ENCODE measurements at places on chromosomes 16 and 17.

- no peak for DNase-seq
Observed at GRCh38 chr17:36686123-36686669, 84.8 kb downstream of the MRM1 start.

DNA sequence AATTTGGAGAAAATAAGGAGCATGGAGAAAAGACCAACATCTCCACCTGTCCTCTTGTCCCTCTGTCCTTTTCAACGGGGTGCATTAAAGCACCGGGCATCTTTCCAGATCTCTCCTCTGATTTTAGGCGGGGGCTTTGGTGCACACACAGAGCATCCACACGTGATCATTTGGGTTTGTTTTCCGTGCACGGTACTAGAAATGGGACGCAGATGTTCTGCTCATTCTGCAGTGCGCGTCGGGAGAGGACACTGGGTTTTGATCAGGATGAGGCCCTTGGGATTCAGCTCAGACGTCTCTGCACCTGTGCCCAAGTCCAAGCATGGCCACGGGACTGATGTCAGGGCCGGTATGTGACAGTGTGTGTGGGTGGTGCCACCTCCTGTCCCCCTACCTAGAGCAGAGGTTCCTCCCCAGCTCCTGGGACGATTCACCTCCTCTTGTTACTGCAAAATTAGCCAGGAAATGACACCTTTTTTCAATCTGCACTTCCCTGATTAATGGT is 31.9 kb downstream of the PDIA2 start:
- DNase-seq, result no peak

- DNase-seq, result no peak
Observed at GRCh38 chr16:802914-803753, 2.6 kb upstream of the GNG13 start.

GRCh38 chr16:6247150-6247549 is 1085.5 kb upstream of the RBFOX1 start:
- DNase-seq, result no peak

GRCh38 chr17:28335959-28336871 is 654 bp downstream of the TNFAIP1 start:
- no peak for DNase-seq

DNA sequence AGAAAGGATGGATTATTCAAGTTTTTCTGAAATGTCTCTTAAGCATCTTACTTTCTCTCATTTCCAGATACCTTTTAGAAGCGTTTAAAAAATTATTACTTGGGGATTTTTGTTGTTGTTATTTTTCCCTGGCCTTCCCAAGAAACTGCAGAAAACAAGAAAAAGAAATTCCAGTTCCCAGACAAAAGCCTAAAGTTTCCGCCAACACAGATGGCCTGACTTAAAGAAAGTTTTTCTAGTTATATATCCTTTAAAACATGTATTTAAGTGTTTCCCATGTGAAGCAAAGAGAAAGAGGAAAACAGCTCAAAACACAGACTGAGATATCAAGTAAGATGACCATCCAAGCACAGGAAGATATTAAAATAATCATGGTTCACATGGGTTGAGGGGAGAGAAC is 401.7 kb upstream of the MAF start:
- DNase-seq, result no peak

DNA sequence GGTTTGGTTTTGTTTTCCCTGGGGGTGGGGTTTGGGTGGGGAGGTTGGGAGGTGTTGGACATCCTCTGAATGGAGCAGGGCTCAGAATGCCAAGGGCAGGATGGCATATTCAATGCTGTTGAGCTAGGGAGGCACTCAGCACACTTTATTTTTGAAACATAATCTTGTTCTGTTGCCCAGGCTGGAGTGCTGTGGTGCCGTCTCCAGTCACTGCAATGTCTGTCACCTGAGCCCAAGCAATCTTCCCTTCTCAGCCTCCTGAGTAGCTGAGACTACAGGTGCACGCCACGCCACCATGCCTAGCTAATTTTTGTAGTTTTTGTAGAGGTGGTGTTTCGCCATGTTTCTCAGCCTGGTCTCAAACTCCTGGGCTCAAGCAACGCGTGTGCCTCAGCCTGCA is 186.1 kb downstream of the RPTOR start:
- no peak for DNase-seq

DNA sequence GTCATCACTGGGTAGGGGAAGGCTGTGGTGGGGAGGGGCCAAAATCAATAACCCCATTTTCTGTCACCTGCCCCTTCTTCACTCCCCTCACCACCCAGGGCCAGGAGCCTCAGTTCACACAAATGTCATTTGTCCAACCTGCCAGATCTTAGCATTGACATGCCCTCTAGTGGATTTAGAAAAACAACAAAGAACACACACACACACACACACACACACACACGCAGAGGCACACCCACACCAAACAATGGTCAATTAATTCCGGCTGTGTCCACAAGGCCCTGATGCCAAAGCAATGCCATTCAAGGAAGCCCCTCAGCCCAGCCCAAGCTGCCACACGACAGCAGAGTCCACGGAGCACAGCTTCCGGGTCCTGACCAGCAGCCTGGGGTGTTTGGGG is 68.4 kb downstream of the NOG start:
- no peak for DNase-seq

DNA sequence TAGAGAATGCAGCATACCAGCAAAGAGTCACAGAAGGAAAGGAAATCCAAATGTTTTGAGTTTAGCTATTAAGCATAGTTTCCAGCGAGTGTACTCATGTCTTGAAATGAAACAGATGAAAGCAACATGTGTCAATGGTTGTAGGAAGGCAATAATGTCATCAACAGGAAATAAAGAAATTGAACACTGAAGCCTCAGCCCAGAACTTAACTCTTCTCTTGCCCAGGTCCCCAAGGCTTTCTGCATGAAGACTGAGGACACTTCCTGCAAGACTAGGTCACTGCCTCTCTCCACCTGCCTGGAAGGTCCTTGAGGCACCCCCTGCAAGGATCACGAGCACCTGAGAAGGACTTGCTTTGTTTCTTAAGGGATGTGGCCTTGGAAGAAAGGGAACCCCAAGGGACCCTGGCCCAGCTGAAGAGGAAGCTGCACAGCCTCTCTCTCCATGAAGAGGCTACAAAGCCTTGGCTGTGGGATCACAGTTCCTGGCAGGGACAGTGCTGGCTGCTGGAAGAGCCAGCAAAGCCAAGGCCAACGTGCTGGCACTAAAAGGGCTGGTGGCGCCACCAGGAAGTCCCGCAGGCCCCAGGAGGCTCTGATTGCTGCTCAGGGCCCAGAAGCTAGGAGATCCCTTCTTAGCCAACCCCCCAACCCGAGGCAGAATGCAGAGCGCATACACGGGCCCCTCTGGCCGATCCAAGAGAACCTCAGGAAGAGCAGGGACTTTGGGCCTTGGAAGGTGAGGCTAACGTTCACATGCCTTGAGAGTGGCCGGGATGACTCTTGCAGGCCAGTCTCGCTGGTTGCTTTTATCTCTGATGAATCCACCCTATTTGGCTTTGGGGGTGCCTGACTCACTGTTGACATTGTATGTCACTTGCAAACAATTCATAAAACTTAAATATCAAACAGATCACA is 23.4 kb upstream of the AXIN2 start:
- no peak for DNase-seq

DNA sequence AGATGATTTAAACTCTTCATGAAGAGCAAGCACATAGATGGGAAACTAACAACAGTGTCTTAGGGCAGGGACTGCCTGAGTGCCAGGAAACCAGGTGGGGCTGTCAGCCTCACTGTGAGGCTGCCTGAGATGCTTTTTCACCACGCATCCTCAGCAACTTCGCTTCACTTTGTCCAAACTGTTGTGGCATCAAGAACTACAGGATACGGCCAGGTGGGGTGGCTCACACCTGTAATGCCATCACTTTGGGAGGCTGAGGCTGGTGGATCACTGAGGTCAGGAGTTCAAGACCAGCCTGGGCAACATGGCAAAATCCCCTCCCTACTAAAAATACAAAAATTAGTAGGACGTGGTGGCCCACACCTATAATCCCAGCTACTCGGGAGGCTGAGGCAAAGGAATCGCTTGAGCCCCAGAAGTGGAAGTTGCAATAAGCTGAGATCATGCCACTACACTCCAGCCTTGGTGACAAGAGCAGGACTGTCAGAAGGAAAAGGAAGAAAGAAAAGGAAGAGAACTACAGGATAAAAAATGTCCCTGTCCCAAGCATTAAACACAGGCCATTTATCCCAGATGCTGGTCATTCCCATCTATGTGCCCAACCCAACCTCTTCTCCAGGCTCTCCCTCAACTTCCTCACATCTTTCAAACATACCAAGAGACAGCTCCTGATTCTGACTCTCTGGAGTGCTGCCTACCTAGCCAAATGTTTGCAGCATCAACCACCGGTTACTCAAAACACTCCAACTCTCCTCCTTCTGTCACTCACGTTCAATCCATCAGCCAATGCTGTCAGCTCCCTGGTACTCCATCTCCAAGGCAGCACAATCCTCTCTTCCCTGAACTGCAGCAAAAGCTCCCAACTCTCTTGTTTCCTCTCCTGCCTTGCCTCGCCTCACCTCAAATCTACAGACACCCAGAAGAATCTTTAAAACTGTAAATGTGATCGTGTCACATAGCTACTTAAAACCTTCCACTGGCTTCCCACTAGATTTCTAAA is 1.6 kb downstream of the EIF4A3 start:
- DNase-seq, result no peak

- DNase-seq, result no peak
Observed at GRCh38 chr17:81962499-81963441, 1.8 kb upstream of the NOTUM start.

GRCh38 chr17:55533608-55534007 is 22.4 kb upstream of the SMIM36 start:
- DNase-seq, result no peak

DNA sequence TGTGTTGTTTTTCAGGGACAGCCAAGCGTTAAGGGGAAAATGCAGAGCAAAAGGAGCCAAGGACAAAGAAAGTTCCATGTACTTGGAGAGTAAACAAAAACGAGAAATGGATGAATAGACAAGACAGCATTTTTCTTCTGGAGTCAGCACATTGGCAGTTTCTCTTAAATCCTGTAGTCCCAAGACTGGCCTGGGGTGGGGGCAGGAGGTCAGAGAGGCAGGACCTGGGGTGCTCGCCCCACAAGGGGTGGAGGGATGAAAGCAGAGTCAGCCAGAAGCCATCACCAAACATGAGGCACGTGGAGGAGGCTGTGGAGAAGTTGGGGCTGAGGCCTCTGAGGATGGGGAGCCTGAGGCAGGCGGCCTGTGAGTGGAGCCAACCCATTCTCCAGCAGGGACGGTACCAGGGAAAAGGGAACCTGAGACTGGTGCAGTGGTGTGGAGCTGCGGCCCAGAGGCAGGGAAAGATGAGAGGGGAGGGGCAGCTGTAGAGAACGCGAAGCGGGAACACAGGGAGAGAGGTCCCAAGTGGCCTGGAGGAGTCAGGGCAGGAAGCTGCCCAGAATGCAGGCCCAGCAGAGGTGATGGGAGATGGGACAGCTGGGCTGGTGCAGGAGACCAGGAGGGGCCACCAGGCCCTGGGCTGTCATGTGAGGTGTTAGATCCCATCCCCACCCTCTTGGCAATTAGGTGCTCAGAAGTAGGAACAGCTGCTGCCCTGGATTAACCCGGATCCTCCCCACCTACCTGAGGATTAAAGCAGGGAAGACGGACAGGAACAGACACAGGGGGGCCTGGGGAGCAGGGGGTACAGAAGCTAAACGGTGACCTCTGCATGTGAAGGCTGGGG is 3.3 kb downstream of the TLCD3B start:
- DNase-seq, result no peak
